ENCODE measurements at places on chromosomes 1 and 21.

- DNase-seq = no peak
Measured at GRCh38 chr1:159800177-159800930, 1.8 kb upstream of the FCRL6 start.

DNA sequence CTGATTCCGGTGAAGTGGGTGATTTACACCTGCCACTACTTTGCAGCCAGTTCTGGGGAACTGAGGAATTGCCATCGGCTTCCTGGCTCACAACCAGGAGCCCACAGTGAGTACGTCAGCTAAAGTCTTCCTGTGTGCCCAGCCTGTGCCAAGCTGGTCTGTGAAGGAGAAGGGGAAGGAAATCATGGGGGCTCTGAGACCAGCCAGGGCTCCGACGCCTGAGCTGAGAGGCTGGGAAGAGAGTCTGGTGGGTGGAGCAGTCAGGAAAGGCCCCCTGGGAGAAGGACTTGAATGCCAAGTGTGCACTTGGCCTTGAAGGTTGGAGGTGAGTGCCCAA is 1.2 kb downstream of the LURAP1 start:
- no peak for DNase-seq

- DNase-seq = no peak
Measured at GRCh38 chr1:177959811-177960515, 9.9 kb downstream of the SEC16B start.

GRCh38 chr1:201119206-201120197 is 7.3 kb upstream of the CACNA1S start:
- peak; percentile 52 for DNase-seq

DNA sequence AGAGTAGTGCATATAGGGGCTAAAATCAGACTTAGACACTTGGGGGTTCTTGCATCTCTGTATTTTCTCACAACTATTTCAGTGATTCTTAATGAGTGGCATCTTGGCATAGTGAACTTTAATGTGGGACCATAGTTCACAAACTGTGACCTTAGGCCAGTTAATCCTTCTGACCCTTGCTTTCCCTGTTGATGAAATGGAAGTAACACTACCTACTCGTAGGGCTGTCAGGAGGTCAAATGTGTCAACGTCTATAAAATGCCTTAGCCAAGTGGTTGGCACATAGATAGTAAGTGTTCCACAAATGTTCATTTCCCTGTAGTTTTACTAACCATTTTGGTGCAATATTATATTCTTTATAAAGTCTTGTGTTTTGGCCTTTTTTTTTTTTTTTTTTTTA is 49.4 kb downstream of the DYRK1A start:
- no peak for DNase-seq

- no peak for DNase-seq
Measured at GRCh38 chr21:25871566-25871965, 136.8 kb downstream of the GABPA start.

- DNase-seq = no peak
Measured at GRCh38 chr1:109984190-109984455, 442 bp upstream of the AHCYL1 start.
